ENCODE measurements at places on chromosomes 2 and 18.

DNA sequence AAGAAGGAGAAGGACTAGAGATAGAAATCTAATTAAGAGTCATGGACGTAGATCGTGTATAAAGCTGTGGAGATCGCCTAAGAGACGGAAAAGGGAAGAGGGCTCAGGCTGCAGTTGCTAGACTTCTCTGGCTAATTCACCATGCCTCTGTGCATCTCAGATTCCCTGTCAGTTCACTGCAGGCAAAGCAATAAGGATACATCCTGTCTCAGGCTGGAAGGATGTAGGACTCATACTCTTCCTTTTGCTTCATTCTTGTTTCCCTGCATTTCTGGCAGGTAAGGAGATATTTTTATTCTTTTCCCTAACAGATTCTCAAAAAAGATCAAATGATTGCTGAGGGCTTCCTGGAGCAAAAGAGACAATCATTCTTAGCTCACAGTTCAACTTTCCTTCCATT, 112.5 kb downstream of the AP1S3 start:
- DNase-seq: no peak

DNA sequence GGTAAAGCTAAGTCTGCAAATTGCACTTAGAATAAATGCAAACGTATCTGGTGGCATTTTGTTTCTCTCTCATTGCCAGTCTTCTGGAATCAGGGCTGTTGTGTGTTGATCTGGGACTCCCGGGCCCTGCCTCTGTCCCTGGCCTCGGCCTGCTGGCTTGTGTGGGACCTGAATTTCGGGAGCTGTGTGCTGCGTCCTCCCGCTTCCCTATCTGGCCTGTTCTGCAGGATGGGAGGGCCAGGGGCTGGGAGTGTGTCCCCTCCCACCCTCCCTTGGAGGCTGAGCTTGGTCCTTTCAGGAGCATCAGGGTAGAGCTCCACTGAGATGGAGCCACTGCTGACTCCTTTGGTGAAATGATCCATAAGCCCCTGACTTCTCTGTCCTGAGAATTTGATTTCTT, 118.5 kb downstream of the ACKR3 start:
- no peak for DNase-seq

- DNase-seq: no peak
These were observed 308.0 kb upstream of the STON1 start for GRCh38 chr2:48221846-48222516.

- no peak for DNase-seq
These were observed 85.2 kb upstream of the SPATS2L start for GRCh38 chr2:200221055-200221955.

GRCh38 chr2:127859712-127860085, 1.7 kb upstream of the POLR2D start:
- no peak for DNase-seq

- DNase-seq: no peak
These were observed 785.5 kb upstream of the RAB6C start for GRCh38 chr2:129193961-129194360.

DNA sequence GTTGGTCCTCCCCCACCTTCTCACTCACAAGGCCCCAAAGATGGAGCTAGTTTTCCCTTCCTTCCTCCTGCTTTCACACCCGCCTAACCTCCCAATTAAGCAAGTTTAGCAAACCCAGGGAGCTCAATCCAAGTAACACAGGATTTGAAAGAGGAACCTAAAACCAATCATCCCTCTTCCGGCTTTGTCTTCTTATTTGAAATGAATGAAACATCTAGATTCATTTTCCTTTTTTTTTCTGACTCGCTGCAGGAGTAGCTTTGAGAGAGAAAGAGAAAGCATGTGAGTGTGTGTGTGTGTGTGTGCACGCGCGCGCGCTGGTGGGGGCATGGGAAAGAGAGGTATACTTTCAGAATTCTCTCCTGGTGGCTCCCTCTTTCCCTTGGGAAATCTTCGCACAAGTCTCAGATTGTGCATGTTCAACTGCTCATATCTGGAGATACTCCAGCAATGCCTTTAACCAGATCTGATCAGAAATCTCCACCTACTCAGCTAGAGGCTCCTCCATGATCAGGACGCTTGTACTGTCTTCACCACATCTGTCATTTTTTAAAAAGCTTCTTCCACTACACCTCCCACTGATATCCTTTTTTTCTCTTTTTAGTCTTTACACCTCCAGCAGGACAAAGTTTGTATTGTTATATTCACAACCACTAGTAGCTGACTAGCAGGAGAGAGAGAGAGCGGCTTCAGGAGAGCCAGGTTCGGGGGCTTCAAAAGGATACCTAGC, 1.7 kb downstream of the SLC8A1 start:
- DNase-seq: no peak

DNA sequence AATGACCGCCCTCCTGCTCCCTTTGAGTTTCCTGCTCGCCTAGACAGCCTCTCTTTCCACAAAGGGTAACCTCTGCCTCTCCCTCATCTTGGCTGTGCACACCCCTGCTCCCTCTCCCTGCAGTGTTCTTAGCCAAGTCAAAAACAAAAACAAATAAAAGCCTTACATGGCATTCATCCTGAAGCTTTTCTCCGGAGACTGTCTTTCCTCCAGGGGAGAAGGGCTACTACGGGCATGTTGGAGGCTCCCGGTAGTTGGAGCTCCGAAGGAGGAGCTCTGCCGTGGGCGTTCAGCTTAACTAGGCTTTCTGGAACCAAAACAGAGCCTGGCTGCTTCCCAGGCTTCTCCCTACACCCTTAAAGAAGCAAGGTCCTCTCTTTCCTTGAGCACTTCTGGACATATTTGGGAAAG, 104.2 kb downstream of the TPGS2 start:
- DNase-seq: no peak

DNA sequence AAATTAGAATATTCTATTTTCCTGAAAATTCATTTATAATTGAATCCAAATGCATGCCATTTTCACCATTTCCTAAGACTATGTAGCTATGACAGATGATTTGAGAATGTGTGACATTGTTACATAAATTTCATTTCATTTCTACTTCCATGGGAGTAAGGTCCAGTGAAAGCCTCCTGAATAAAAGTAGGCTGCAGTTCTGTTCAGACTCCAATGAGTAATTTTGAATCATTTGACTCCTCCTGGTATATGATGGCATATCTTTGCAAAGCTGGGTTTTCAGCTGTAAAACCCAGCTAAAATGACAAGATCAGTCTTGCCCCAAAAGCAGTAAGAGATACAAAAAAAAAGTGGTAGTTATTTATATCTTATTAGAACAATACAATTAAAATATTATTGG, 101.0 kb upstream of the DNAJC10 start:
- no peak for DNase-seq

Measured in substantia nigra (tissue), 51 donors.